ENCODE measurements at places on chromosomes 12 and 14.

DNA sequence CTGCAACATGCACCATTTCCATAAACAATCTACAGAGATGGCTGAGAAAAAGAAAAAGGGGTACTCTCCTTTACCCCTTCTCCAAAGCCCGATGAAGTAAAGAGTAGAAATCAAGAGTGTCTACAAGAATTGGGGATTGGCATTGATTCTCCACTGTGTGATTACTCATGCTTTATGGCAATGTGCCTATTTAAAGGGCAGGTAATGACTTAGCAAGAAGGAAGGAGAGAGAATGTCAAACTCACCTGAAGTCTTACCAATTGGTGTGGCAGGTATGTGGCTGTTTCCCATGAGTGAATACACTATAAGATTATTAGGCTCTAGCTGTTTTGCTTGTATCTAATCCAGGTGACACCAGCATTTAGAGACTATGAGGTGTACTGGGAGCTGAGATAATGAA lies 275.3 kb downstream of the CCER1 start:
- no peak for DNase-seq

- no peak for DNase-seq
Measured at GRCh38 chr14:29798108-29798663, 129.5 kb downstream of the PRKD1 start.

DNA sequence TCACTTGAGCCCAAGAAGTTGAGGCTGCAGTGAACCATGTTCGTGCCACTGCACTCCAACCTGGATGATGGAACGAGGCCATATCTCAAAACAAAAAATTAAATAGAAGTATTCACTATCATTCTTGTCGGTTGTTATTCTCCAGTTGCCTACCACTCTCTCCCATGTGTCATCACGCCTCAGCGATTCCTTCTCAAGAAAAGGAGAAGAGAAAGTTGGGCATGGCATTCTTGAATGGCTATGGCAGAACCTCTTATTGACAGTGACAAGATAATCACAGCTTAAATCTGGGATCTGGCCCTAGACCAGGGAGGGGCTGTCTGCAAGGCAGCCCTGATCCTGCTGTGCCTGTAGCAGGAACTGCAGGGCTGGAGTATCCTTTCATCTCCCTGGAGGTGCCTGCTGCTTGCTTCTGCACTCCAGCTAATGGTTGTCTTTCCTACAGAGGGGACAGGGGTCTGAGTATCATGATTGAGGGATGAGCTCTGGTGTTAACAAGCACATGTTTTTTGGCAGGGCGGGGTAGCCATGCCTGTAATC lies 12.8 kb upstream of the MLEC start:
- no peak for DNase-seq

DNA sequence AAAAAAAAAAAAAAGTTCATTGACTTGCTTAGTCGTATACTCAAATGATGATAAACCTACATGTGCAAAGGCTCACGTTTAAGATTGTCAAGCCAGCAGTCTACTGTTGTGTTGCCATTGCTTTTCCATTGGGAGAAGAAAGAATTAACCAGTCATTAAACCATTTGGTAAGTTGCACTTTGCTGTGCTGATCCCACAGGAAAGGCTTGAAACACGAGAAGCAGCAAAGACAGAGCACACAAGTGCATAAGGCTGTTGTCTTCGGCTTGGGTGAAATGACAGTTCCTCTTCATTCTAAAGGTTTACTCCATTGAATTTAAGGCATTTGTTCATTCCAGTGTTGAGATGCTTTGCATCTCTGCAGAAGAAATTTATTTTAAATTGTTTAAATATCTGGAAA lies 50.1 kb downstream of the ZC3H14 start:
- no peak for DNase-seq

- DNase-seq: no peak
Measured at GRCh38 chr12:99282624-99283023, 364.9 kb upstream of the GARIN6 start.

GRCh38 chr14:101738703-101739320 lies 22.7 kb upstream of the PPP2R5C start:
- DNase-seq: no peak

DNA sequence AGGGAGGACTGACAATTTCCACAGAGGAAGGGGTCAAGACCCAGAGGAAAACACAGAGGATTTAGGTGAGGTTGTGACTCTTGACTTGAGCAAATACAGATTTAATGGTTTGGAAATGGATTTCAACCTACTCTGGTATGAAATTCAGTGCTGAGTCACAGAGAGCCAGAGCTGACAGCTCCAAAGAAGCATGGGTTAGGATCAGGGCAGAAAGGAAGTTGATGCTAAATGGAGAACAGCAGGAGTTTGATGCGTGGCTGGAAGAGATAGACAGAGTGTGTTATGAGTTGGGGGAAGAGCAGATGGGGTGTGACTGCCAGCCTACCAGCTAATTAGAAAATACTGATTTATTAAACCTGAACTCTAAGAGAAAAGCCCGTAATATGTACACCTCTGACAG lies 272.6 kb downstream of the FOXG1 start:
- DNase-seq: no peak

- peak; percentile 26 for DNase-seq
Measured at GRCh38 chr12:30694412-30695198, 1.1 kb downstream of the IPO8 start.
